ENCODE measurements at places on chromosomes 6 and 20.

GRCh38 chr6:145087034-145087433 lies 648.3 kb downstream of the EPM2A start:
- no peak for DNase-seq

DNA sequence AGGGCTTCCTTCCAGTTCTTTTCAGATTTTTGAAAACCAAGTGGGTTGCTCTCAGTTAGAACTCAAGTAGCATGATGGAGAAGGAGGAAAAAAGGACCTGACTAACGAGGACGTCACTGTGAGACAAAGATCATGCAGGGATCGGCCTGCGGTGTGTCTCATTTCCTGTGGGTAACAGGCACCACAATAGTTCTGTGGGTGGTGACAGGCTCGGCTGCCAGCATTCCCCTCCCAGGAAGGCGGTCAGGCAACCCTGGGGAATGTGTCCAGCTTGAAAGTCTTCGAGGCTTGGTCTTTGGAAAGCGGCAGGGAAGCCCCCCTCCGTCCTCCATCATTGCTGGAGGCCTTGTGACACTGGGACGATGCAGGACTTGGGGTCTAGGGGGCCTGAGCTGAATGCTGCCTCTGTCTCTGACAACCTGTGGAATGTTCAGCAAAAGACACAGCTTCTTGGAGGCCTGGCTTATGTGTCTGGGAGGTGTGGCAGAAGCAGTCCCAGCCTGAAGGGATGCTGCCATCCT lies 121.0 kb downstream of the BCAS1 start:
- DNase-seq = no peak

GRCh38 chr6:3844097-3844463 lies 5.1 kb upstream of the FAM50B start:
- DNase-seq = no peak

DNA sequence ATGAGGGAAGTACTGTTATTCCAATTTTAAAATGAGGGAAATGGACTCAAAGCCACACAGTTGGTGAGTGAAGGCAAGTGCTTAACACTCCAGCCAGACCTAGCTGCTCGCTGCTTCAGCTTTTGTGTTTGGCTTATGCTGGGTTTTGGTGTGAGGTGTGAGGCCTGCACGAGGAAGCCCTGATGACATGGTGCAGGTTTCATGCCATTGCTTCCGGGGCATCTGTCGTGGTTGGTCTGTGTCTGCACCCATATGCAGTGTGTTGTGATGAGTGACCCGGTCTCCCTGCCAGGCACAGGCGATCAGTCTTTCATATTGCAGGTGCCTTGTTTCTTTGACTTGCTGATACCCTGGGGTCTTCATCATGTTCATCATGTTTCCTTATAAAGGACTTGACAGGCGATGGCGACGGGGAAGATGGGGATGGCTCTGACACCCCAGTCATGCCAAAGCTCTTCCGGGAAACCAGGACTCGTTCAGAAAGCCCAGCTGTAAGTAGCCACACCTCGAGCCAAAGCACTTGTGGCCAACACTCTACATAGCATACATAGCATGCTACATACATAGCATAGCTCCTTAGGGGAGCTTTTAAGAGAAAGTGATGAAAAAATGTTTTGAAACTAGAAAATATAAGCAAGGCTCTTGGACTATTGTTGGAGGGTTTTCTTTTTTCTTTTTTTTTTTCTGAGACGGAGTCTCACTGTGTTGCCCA lies 22.3 kb downstream of the DNMT3B start:
- no peak for DNase-seq

- DNase-seq = no peak
These were observed 38.4 kb downstream of the PPP1R3G start for GRCh38 chr6:5123296-5124143.

GRCh38 chr6:22437665-22438064 lies 131.7 kb upstream of the HDGFL1 start:
- DNase-seq = no peak

- DNase-seq = no peak
These were observed 695.8 kb upstream of the MMS22L start for GRCh38 chr6:97978855-97979271.

GRCh38 chr20:46670228-46670584 lies 18.9 kb upstream of the SLC13A3 start:
- no peak for DNase-seq

DNA sequence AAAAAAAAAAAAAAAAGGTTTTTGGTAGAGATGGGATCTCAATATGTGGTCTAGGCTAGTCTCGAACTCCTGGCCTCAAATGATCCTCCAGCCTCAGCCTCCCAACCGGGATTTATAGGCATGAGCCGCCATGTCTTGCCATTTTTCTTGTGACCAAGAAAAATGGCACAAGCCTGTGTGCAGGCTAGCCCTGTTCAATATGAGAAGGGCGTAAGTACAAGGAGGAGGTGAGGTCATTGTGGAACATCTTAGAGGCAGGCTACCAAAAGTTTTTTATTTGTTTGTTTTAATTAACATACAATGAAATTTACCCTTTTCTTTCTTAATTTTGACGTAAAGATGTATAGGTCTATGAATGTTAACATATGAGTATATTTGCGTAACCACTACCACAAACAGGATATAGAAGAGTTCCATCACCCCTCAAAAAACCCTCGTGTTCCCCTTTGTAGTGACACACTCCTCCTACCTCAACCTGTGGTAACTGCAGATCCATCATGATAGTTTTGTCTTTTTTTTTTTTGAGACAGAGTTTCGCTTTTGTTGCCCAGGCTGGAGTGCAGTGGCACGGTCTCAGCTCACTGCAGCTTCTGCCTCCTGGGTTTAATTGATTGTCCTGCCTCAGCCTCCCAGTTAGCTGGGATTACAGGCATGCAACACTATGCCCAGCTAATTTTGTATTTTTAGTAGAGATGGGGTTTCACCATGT lies 28.3 kb upstream of the KIF3B start:
- no peak for DNase-seq

- no peak for DNase-seq
These were observed 4.1 kb upstream of the LBP start for GRCh38 chr20:38342216-38342615.

DNA sequence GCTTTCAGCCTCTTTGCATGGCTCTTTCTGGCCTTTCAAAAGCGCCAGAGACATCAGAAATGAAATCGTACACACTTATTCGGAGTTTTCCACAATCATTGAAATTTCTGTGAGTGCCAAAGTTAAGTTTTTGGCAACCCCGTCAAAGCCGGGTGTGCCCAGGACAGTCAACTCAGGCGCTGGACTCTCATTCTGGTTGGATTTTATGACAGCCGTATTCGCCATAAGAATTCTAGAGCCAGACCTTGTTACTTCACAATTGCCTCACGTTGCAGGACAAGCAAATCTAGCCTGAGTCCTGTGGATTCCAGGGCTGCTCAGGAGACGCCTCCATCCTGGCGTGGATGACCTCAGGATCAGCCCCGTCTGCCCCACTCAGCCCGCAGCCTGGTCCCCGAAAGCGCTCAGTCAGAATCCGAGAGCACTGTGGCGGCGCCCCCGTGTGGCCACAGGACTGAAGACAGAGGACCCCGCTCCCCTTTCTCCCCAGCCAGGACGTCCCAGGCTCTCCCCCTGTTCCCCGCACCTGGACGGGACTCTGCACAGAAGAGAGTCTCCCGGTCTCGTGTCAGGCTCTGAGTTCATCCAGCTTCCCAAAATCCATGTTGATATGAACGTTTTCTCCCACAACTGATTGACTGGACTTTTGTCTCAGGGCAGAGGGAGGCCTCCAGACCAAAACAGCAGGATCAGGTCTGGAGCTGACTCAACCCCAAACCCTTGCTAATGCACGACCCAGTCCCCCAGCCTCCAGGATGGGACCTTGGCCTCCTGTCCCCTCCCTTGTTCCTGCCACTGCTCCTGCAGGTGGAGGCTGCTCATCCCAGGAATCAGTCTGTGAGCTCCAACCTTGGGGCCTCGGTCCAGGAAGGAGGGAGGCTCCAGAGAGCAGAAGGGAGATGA lies 38.2 kb downstream of the MICA start:
- DNase-seq = no peak

GRCh38 chr6:55713436-55713835 lies 134.4 kb upstream of the HMGCLL1 start:
- DNase-seq = no peak

DNA sequence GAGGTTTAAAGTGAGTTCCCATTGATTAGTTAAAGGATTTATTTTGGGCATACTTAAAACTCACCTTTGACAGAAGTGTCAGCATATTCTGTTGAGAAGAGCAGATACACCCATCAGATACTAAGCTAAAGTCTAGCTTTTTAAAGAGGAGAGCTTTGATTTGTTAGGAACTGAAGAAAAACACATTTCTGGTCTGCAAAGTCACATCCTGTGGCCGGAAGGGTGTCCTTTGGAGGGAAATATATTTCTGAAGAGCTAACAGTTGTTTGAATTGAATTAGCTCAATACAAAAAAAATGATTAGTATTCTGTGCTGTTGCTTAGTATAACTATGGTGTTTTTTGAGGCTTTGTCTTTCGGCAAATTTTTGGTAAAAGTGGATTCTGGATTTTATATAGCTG lies 302.7 kb downstream of the RFPL4B start:
- no peak for DNase-seq

DNA sequence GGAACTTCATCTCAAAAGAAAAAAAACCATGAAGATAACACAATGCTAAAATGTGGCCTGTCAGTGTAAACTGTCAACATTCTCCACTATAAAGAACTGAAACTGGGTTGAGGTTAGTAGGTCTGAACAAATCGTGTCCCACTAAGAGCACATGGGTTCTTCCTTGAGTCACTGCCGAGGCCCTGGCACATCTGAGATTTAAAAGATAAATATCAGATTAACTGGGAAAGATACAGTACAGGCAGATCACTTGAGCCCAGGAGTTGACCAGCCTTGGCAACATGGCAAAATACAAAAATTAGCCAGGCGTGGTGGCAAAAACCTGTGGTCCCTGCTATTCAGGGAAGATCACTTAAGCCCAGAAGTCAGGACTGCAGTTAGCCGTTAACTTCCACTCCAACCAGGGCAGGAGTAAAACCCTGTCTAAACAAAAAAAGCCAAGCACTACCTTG lies 5.6 kb downstream of the EEF1A1 start:
- no peak for DNase-seq
